ENCODE measurements at places on chromosomes 16 and 17.
A peak's percentile ranks its signal among the peaks of the same experiment; 100 is the strongest.

GRCh38 chr16:66026211-66026610 is 340.3 kb upstream of the CDH5 start:
- DNase-seq, result no peak

DNA sequence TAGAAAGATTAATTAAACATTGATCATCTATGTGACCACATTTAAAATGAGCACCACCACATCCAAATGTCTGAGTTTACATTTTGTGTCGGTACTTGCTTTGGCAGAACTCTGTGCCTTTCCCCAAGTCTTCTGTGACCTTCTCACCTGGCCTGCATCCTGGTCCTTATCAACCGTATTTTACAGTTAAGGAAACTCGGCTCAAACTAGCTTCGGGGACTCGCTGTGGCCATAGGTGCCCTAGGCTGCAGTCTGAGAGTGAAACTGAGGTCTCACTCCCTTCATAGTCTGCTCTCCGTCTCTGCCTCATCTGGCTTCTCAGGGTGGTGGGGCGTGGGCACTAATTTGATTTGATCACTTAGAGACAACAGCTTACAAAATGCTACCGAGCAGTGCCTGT is 555.5 kb downstream of the WWOX start:
- no peak for DNase-seq

GRCh38 chr16:24070851-24071250 is 185.3 kb upstream of the CACNG3 start:
- DNase-seq, result peak; percentile 31

DNA sequence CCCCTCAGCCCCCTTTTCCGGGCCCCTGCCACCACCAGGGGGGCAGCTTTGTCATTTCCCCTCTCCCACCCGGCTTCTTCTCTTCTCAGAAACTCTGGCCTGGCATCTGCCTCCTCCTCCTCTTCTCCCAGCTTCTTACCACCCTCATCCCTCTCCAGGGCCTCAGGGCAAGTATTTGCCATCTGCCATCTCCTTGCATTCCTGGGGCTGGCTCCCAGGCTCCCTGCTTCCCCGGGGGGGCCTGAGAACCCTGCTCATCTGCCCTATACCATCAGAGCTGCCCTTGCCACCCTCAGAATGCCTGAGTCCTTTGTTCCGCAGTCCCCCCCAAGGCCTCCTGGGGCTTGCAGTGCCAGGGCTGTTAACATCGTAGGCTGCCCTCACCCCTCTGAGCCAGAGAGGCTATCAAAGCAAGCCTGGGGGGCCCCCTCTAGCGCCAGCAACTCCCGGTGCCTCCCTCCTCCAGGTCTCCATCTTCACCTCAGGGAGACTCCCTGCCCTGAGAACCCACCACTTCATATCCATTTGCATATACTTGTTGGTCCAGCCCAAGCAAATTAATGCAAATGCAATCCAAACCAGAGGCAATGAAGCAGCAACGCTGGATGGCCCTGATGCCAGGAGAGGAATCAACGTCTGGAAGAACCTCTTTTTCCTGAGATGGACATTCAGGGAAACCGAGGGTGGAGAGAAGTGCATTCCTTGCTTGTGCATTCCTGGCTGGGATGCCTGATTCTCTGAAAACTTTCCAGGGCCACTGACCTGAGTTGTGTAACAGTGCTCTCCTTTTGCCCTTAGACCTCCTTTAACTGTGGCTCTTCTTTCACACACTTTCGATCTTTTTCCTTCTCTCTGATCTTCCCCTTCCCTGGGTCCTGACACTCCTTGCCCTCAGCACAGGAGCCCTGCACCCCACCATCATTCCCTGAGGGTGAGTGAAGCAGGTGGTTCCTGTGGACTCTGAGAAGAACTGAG is 20.7 kb upstream of the SP2 start:
- DNase-seq, result no peak

DNA sequence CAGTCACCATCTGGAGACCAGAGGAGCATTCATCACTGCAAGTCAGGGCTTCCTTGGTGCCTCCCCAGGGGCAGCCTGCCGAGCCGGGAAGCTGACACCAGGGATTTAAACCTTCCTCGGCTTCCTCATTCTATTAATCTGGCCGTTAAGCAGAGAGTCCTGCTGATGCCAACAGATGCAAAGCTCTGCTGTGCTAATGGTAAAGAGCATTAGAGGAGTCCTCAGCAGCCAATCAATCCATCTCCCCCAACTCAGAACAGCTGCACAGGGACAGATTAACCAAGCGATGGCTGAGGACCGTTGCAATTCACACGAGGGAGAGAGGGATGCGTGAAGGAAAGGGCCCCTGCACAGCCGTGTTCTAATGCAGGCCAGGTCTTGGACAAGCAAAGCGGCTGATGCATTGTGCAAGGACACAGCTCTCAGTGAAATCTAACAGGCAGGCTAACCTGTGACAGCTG is 116.6 kb downstream of the XYLT1 start:
- DNase-seq, result no peak

DNA sequence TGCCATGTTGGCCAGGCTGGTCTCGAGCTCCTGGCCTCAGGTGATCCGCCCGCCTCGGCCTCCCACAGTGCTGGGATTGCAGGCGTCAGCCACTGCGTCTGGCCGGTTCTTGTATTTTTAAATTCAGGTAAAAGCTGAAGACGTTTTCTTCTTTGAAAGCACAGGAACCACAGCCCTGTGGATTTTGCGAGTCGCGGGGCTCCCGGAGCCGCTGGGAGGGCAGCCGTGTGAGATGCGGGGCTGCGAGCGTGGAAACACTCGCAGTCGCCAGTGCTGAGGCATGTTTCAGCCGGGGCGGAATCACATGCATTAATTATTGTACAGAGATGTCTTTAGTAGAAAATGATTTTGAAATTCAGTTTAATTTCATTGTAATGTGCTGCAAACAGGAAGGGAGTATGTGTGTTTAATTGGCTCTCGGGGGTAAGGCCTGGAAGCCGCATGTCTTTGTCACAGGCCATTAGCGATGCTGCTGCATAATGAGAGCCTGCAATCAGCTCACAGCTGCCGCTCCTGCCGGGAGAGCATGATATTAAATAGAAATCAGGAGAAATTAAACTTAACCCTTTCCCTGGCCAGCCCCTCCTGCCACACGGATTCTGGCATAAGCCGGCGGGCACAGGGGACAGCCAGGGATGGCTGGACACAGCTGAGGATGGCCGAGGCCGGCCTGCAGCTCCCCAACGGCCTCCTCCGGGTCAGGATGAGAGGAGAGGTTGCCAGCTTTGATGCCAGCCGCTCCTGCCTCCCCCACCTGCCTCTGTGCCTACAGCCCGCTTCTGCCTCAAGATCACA is 35.4 kb upstream of the CDH15 start:
- DNase-seq, result peak; percentile 65

DNA sequence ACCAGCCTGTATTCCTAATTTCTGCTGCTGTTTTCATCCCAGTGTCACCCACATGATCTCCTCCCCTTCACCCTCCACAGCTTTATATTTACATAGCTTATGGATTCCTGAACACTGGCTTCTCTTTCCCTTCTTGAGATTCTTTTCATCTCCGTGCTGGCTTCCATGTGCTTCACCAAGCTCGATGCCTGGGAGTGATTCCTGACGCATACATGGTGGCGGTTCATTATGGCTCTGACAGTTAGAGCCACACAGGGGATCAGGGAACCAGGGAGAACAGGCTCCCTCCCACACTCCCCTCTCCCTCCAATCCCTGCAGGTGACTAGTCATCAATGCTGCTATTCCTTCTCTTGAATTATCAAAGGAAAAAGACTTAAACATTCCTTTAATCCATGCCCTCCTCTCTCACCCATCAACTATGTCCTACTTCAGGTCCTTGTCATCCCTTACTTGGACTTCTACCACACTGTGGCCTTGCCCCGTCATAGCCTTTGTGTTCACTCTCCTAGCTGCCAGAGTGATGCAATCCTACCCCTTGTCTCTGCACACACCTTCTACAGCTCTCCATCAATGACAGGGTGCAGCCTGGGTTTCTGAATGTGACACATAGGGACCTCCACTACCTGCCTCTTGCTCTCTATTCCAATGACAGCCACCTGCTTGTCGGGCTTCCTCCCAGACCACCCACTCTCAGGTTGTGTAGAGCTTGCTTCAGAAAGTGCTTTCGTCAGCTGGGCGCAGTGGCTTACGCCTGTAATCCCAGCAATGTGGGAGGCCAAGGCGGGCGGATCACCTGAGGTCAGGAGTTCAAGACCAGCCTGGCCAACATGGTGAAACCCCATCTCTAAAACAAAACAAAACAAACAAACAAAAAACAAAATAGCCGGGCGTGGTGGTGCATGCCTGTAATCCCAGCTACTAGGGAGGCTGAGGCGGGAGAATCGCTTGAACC is 43.6 kb downstream of the MYH13 start:
- no peak for DNase-seq

DNA sequence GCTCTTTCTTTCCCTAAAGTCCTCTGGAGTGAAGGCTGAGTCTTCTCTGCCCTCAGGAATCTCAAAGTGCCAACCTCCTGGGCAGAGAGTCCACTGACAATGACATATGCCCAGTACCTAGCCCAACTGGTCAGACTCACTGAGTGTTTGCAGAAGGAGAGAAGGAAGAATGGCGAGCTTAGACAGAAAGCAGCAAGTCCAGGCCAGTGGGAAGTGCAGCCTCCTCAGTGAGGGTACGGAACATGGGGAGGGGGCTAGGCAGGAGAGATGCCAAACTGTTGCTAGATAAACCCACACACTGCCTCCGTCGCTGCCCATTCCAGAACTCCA is 678 bp downstream of the EXOC7 start:
- DNase-seq, result no peak

DNA sequence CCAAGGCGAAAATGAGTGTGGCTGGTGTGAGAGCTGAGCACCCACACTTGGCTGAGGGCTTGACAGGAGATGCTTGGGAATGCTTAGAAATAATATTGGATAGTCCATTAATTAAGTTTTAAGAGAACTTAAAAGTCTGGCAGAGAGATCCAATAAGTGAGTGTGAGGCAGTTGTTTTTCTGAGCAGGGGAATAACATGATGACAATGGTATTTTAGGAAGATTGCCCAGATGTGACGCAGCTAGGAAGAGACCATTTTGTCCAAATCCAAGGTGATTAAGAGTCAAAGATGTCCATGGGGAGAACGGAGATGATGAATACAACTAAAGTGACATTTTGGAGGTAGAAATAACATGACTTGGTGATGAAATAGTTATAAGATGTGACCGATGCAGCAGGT is 102.8 kb upstream of the AXIN2 start:
- DNase-seq, result no peak

DNA sequence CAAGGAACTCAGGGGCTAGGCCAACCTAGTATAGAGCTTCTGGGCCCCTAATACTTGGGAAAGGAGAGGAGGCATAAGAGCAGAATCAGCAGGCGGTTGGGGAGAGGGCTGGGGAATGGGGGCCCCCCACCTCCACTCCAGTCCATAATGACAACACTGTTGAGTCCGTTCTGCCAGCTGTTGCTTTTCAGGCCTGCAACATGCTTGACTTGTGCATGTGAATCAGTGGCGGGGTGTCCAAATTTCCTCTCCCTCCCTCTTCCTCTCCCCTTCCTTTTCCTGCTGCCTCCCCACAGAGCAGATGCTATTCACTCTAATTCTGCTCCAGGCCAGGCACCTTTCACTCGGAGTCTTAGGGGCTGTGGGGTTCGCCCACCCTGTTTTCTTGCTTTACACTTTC is 31.7 kb downstream of the SGSM2 start:
- no peak for DNase-seq

DNA sequence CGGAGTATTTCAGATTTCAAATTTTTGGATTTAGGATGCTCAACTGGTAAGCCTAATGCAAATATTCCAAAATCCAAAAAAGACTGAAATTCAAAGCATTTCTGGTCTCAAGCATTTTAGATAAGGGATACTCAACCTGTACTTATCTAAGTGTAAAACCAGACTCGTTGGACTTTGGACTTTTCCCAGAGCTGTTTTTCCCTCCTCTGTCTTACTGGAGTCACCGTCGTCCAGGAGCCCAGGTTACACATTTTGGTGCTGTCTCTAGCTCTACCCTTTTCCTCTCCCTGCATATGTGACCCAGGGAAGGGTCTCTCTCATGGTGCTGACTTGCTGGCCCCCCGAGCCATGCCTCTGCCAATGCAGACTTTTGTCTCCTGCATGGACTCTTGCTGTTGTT is 46.0 kb upstream of the MMP2 start:
- no peak for DNase-seq

GRCh38 chr17:73646409-73647300 is 2.4 kb upstream of the SDK2 start:
- DNase-seq, result no peak

GRCh38 chr17:40539711-40540411 is 25.4 kb downstream of the CCR7 start:
- DNase-seq, result no peak

- DNase-seq, result no peak
These were observed 733 bp downstream of the CHRNB1 start for GRCh38 chr17:7445619-7445968.

- DNase-seq, result no peak
These were observed 16.5 kb downstream of the GLP2R start for GRCh38 chr17:9842057-9842758.

DNA sequence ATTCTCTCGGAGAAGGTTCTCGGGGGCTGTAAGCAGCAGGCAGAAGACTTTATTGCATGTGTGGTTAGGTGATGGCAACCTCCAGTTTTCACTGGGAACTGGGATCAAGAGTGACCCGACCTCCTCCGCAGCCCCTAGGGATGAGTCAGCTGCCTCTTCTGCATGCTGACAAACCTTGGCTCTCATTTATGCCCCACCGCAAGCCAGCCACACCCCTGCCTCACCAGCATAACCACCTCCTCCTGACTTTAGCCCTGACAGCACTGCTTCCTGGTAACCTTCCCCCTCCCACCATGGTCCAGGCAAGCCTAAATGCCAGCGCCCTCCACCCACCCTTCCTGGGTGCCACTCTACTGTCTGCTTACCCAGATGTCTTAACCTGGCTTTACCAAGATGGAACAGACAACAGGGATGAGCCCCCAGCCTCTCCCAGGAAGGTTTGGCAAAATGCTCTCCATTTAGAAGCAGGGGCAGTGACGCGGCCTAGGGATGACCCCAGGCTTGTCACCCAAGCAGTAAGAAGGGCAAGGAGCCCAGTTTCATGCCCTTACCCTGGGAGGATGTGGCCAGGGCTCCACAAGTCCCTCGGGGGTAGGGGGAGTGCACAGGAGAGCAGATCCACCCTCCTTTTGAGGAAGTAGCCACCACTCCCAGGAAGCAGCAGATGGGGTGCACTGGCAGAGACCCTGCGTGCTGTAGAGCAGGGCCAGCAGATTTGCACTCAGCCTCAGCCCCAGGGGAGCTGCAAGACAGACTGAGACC is 73.5 kb downstream of the GOSR1 start:
- DNase-seq, result no peak

DNA sequence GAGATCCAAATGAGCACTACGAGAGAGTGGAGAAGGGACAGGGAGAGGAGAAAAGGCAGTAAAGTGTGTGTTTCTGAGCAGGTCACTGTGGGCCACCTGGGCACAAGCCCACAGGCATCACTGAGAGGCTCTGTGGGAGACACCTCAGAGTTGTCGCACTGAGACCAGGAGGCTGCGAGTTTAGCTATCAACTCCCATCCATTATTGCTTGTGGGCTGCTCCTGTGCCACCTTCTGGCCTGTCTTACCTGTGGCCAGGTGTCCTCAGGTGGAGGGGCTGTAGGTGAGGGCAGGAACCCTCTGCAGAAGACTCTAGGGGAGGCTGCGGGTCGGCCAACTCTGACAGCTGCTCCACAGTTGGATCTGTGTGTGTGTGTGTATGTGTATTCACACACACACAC is 2.5 kb upstream of the PRR29 start:
- no peak for DNase-seq

GRCh38 chr16:77937473-77938149 is 84.7 kb upstream of the CLEC3A start:
- no peak for DNase-seq

Data from NCI-H146 (cell line).